ENCODE measurements at places on chromosomes 5 and 9.

GRCh38 chr9:121589986-121590385, 61.4 kb upstream of the DAB2IP start:
- DNase-seq = no peak

- DNase-seq = no peak
Measured at GRCh38 chr5:107578051-107578635, 92.6 kb downstream of the EFNA5 start.

GRCh38 chr9:70814597-70814996, 306.8 kb downstream of the TRPM3 start:
- no peak for DNase-seq

DNA sequence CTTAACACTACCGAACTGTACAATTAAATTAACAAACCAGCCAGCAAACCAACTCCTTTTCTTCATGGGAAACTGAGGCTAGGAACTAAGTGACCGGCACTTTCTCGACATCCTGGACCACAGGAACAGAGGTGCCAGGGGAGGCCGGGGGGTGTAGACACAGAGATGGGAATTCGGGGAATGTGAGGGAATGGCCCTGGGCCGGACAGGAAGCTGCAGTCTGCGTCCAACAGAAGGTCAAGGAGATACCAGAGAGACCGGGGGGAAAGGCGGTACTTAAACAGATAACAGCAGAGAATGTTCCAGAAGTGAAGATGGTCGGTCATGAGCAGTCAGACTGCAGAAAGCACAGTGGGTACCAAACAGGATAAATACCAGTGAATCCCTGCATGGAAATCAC, 40.3 kb downstream of the DBH start:
- DNase-seq = no peak

DNA sequence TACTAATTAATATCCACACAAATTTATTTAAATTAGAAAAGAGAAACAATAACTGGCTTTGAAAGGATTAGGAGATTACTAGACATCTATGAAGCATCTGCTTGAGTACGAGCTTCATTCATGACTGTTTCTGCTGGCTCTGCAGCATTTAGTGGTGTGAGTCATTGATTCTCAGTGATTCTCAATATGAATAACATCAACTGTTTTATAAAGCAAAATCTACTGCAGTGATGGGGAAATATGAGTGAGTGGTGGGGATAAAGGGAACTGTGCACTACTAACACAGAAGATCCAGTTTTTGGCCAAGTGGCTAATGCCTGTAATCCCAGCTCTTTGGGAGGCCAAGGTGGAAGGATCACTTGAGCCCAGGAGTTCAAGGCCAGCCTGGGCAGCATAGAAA, 8.4 kb downstream of the FNBP1 start:
- DNase-seq = peak; percentile 78

DNA sequence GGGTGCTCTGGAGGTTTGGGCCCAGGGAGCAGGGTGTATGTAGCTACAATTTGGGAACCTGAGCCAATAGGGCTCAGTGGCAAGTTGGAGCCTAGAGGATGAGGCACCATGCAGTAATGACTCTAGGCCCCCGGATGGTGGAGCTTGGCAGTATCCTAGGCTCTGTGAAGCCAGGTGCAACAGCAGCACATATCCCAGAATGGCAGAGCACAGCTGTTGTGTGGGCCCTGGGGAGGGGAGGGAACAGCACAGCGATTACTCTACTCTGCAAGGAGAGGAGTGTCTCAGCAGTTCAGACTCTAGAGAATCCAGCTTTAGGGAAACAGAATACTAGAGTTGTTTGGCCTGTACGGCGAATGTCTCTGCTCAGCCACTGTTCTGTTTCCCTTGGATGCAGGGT, 56.1 kb downstream of the LRRTM2 start:
- DNase-seq = no peak

DNA sequence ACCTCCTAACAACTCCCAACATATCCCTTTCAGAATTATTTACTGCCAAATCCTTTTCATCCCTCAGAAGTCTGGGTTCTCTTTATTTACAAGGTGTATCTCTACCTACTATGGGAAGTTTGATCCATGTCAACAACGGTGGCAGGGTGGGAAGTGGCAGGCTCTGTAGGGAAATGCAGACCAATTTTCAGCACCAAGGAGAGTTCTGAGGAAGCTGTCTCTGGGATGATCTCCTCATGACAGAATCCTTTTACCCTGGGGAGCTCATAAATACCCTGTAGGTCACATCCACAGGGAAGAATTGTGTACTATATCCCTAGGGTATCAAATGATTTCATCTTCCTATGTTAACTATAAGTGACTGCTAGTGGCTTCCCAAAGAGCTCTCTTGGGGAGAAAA, 107.8 kb upstream of the NEK6 start:
- DNase-seq = peak; percentile 34

DNA sequence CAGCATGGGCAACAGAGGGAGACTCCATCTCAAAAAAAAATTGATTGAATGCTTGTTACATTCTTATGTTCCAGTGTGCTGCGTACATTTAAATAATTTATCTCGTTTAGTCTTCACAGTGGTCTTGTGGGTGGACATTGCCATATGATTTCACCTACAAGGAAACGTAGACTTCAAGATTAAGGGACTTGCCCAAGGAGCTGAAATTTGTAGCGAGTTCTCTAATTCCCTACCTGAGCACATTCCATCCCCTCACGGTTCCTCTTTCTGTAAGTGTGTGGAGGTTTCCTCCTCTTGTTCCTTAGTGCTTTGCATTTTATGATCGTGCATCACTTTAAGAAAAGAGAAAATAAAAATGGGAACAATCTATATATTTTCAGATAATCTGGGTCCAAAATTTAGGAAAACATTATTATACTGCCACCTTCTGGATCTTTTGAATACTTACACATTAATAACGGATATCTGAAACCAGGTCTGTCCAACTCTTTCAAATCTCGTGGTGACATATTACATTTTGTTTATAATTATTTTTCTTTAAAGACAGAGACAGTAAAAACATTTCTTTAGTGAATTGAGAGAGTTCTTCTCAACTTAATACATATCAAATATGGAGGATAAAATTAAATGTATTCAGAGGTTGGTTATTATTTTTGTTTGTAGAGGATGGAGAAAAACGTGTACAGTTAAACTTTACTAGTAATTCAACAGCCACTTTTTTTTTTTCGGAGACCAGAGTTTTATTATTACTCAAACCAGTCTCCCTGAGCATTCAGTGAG, 29.9 kb upstream of the C7 start:
- peak; percentile 46 for DNase-seq

DNA sequence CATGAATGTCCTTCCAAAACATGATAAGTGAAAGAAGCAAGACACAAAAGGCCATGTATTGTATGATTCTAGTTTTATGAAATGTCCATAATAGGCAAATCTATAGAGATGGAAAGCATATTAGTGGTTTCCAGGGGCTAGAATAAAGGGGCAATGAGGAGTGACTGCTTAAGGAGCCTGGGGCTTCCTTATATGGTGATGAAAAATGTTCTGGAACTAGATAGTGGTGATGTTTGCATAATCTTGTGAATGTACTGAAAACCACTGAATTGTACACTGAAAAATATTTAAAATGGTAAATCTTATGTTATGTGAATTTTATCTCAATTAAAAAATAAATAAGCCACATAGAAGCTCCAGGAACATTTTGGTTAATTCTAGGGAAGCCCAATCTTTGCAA, 144.4 kb upstream of the ANKRD55 start:
- no peak for DNase-seq

DNA sequence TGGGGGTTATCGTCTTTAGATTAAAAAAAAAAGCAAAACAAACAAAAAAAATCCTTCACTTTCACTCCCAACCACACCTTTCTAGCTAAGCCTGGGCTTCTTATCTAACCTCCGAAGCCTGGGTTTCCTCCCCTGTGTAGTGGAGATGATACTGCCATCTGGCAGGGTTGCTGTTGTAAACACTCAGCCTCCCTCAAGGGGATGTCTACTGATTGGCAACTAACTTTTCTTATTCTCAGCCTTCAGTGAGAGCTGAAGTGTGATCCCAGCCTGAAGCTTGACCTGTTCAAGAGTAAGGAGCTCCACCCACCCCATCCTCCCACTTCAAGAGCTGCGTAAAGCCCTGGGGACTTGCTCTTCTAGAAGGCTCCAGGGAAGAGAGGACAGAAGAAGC, 21.5 kb upstream of the WWC1 start:
- DNase-seq = no peak

DNA sequence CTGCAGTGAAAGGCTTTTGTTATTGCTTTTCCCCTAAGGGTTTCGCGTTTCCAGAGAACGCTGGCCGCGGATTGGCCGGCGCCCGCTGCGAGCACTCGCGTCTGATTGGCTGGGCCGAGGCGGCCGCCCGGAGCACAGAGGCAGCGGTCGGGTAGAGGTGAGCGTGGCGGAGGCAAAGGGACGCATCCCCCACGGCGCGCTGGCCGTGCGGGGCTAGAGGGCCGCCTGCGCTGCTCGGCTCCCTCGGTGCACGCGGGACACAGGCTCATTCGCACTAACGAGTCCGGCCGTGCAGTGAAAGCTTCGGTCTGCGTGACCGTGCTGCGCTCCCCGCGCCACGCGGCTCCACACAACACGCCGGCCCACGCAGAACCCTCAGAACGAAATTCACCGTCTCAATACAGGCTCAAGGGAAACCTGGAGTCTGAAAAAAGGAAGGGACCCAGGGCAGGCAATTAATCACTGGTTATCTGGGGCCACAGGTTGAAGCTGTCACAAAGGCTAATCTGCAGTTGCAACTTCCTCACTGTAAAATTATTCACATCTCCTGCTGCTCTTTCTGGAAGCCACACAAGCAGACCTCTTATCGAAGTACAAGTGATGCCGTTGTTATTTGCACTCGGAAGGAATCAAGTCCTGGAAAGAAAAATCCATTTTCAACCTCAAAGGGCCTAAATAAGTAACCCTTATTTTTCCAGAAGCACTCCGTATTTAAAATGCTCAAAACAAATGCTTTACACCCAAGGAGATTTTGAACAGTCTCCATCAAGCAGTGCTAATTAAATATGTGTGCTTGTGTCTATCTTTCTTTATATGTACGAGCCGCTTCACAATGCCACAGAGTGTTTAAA, 94.6 kb downstream of the ZNF608 start:
- DNase-seq = peak; percentile 11

DNA sequence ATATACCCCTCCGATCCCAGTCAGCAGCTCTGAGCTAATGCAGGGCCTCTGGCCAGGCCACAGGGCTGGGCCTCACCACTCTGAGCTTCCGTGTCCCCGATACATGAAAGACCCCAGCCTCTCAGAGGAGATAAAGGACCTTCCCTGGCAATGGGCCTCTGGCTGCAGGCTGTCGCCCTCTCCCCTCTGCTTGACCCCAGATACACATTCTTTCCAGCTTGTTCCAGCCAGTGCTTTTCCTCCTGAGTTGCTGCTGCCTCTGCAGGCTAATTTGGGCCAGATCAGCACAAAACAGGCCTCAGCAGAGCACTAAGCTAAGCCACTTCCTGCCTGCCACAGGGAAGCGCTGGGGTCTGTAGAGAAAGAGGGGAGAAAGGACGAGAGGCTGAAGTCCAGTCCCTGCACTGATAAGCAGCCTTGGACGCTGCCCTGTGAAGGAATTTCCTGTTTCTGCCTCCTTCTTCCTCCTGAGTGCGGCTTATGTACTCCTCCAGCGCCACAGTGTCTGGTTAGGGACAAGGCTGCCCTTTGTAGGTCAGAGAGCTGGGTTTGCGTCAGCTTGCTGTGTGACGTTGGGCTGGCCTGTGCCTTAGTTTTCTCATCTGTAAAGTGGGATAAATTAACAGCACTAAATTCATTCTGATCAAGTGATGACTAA, 73.0 kb upstream of the IL17B start:
- DNase-seq = peak; percentile 80

DNA sequence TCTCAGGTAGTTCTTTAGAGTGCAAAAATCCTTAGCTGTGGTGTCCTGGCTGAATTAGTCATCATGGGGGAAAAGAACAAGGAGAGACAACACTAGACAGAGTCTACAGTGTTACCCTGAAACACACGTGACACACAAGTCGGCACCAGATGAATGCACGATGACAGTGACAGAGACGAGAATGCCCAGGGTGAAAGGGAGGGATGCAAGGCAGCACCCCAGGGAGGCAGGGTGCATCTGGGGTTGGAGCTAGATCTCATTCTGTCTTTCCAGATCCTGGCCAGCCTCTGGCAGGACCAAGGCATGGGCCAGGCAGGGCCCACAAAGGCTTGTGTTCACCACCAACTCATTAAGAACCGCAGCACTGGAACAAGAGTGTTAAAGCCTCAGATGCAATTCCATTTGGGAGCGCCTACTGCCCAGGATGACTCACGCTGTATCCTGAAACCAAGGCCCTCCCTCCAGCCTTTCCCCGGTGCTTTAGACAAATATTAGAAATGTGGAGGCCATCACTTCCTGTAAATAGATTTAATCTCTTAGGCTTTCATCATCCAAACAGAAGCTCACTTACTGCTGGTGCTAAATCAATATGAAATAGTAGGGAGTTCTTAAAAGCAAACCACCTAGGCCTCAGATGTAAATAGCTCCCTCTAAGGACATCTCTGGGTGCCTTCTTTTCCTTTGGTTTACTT, 56.1 kb downstream of the IRX2 start:
- DNase-seq = no peak

- DNase-seq = peak; percentile 83
Measured at GRCh38 chr5:137660349-137660817, 75.5 kb downstream of the KLHL3 start.

- DNase-seq = no peak
Measured at GRCh38 chr9:89319015-89319905, 960 bp downstream of the SECISBP2 start.

GRCh38 chr9:1222511-1222910, 172.4 kb downstream of the DMRT2 start:
- no peak for DNase-seq

GRCh38 chr9:120411862-120412424, 168.0 kb downstream of the CDK5RAP2 start:
- no peak for DNase-seq

GRCh38 chr5:36489505-36489904, 116.9 kb upstream of the SLC1A3 start:
- DNase-seq = no peak

- DNase-seq = no peak
Measured at GRCh38 chr5:173760461-173761177, 127.5 kb upstream of the CPEB4 start.

DNA sequence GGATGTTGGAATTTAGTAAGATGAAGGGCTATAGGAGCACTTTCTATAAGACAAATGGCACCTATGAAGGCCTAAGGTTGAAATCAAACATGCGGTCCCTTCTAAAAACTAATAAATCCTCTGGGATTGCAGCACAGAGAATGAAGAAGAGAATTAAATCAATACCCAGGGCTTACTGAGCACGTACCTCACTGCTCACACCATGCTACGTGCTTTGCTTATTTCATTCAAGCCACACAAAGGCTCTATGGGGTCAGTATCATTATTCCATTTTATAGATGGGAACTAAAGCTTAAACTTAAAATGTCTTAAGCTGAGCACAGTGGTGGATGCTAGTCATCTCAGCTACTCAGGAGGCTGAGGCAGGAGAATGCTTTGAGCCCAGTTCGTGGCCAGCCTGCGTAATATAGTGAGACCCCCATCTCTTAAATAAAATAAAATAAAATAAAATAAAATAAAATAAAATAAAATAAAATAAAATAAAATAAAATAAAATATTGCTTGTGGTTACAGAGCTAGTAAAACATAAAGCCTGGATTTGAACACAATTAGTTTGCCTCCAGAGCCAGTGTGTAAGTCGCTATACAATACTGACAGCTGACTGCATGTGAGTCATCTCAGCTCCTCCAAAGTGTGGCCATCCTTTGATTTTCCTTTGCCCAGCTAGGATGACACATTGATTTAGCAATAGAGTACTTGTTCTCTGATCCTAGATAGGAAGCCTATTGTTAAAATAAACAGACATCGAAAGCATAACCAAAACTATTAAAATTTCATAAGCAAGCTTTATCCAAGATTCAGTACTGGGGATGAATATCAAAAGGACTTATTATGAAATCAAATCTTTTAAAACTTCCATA, 20.9 kb upstream of the DPYSL3 start:
- no peak for DNase-seq
